ENCODE measurements at places on chromosomes 16 and 17. TPM values are rescaled to one million over a fixed set of nuclear protein-coding genes. Genes with fewer than 3 reads are reported as not detected.

The C16orf96 gene
- 0.49 TPM for total RNA-seq

The SBK1 gene
- total RNA-seq: 1.6 TPM

The CFAP97D1 gene
- total RNA-seq: not detected

The TNK1 gene
- 18.5 TPM for total RNA-seq

The WFIKKN2 gene
- total RNA-seq: not detected
